ENCODE measurements at places on chromosomes 7 and 10.
A peak's percentile ranks its signal among the peaks of the same experiment; 100 is the strongest.

GRCh38 chr7:52863652-52864051, 171.8 kb upstream of the POM121L12 start:
- DNase-seq = no peak

- DNase-seq = no peak
Observed at GRCh38 chr7:27174874-27175625, 930 bp upstream of the HOXA10 start.

GRCh38 chr10:93220296-93221170, 146.8 kb downstream of the CYP26A1 start:
- DNase-seq = no peak

- DNase-seq = no peak
Observed at GRCh38 chr10:44804661-44805060, 106.5 kb upstream of the TMEM72 start.

DNA sequence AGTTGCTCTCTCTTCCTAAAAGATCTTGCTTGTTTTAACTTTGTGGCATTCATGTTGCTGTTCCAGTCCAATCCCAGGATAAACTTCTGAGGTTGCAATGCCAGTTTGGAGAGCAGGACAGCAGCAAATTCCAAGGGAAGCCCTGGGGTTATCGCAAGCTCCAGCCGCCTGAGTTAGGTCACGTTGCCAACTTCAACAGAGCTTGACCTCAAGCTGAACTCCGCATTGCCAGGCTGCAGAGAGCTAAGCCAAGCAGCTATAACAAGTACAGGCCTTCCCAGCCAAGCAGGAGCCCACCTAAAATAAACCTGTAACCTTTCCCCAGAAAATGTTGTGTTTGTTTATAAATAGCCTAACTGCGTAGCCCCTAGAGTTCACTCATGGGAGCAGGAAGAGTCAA, 138.9 kb upstream of the LYZL1 start:
- no peak for DNase-seq

- DNase-seq = no peak
Observed at GRCh38 chr7:48390388-48391327, 219.4 kb downstream of the ABCA13 start.

DNA sequence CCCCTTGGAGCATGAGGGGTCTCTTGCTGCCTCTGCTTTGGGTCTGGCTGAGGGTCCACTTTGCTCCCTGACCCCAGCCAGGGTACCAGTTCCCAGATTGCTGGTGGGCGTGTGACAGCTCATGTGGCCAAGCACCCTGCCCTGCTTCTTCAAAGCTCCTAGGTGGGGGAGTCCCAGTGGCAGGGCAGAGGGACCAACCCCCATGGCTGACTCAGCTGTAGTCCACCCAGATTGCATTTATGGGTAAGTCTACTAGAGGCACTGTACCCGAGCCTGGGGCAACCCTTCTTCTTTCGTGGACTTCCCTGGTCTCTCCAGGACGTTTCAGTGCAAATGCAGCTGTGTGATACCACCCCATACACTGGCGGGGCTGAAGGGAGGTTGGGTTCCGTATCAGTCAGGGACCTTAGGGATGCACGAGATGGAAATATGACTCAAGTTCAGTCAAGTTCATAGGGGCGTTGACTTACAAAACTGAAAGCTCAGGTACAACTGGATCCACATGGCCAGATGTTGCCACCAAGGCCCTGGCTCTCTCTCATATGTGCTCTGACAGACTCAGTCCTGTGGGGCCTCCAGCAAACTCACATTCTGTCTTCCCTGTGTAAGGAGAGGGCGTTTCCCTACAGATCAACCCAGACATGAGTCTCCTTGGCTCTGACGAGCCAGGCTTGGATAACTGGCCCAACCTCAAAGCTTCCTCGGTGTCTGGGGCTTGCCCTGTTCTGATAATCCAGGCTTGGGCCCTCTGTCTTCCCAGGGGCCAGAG, 13.6 kb downstream of the PTPRE start:
- DNase-seq = no peak

GRCh38 chr10:14438057-14438456, 107.3 kb upstream of the FRMD4A start:
- no peak for DNase-seq

- no peak for DNase-seq
Observed at GRCh38 chr7:7178081-7178480, 4.3 kb upstream of the C1GALT1 start.

DNA sequence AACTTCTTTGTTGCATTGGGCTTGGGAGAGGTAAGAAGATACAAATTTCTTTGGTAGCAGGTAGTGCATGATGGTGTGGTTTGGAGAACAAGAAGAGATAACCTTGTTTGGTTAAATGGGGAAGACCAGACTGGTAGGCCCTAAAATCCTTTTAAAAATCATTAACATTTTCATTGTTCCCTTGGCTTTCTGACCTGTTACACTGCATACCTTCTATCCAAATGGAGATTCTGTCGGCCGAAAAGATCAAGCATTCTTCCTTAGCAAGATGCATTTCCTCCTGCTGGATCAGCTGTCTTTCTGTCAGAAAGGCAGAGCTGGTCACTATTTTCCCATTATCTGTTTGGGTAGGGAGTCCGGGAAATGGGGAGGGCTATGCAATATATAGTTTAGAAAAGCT, 33.7 kb downstream of the AGK start:
- DNase-seq = no peak

DNA sequence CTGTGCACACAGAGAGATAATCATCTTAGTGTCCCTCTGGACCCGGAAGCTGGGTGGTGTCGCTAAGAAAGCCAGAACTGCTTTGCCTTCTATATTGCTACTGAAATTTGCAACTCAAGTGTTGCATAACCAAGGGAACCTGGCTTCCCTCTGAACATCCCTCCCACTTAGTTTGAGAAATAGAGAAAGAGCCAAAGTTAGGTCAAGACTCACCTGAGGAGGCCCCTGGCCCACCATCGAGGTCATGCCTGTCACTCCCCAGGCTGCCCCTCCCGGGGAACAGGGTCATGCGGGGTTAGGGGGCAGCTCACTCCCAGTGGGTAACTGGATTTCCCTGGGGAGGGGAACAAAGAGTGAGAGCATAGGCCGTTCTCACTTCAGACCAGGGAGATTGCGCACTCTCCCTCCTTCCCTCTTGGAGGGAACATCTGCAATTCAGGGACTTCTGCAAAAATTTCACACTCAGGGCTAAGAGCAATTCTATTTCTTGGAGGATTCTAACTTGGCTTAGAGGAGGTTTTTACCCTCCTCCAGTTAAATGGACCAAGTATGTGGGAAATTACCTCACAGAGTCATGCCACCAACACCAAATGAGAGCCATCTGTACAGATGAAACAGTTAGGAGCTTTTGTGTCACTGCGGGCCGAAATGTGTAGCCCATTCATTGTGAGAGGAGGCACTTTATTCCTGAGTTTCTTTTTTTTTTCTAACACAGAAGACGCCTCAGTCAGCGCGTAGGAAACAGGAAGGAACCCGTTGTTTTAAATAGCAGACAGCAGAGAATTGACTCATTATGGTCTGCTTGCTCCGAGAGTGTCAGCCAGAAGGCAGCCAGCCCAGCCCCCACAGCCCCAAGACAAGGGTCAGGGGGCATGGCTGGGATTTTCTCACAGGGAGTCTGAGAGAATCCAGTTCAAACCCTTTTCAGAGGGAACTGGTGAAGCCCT, 221.3 kb downstream of the ARHGAP12 start:
- DNase-seq = peak; percentile 50

GRCh38 chr10:110947061-110947595, 27.7 kb downstream of the SHOC2 start:
- no peak for DNase-seq

DNA sequence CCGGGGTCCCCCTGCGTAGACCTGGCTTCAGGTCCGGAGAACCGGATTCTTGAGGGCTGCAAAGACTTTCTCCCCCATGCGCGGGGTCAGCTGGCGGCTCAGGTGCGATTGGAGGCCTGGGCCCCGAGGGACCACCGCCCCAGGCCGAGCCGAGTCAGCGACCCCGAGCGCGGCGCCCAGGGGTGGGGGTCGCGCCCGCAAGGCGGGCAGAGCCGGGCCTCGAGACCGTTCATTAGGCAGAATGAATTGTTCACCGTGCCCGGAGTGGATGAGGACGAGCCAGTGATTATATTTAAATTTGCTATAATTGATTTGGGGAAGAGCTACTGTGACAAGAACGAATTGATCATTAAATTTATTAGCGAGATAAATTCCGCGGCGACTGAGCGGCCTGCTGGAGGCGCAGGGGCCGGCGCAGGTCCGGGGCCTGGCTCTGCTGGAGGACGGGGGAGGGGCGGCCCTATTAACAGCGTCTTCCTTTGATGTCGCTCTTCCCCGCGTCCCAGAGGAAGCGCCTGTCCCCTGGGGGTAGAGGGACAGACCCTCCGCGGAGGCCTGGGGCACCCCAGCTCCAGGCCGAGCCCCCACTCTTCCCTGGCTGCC, 7.5 kb downstream of the MNX1 start:
- DNase-seq = no peak

- DNase-seq = no peak
Observed at GRCh38 chr10:49512121-49512809, 26.7 kb downstream of the ERCC6 start.

DNA sequence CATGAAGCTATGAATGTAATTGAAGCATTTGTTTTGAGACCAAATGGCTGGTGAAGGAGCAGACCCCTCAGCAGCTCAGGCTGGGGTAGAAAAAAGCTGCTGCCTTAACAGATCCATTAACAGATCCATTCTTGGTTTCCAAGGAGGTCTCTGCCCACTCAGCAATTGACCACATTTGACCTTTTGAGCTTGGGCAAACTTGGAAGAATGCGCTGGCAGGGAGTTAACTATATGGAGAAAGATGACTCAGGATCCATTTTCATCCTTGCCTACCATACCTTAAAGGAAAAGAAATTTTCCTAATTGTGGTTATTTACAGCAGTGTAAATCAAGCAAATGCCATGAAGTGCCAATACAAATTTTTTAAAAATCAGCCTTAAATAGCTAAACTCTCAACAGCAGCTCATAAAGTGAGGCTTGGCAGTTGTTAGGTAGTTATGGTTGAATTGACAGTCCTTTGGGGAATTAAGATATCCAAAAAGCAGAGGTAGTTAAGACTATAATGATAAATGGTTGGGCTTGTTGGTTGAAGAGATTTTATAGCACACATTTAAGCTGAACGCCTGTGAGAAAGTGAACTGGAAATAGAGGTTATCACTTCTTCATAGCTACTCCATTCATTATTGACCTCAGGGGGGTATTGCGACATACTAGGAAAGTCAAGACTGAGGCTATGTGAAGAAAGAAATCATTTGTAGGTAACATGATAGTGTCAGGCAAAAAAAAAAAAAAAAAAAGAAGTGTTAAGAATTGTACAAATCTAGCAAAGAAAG, 83.9 kb downstream of the MKX start:
- DNase-seq = no peak

DNA sequence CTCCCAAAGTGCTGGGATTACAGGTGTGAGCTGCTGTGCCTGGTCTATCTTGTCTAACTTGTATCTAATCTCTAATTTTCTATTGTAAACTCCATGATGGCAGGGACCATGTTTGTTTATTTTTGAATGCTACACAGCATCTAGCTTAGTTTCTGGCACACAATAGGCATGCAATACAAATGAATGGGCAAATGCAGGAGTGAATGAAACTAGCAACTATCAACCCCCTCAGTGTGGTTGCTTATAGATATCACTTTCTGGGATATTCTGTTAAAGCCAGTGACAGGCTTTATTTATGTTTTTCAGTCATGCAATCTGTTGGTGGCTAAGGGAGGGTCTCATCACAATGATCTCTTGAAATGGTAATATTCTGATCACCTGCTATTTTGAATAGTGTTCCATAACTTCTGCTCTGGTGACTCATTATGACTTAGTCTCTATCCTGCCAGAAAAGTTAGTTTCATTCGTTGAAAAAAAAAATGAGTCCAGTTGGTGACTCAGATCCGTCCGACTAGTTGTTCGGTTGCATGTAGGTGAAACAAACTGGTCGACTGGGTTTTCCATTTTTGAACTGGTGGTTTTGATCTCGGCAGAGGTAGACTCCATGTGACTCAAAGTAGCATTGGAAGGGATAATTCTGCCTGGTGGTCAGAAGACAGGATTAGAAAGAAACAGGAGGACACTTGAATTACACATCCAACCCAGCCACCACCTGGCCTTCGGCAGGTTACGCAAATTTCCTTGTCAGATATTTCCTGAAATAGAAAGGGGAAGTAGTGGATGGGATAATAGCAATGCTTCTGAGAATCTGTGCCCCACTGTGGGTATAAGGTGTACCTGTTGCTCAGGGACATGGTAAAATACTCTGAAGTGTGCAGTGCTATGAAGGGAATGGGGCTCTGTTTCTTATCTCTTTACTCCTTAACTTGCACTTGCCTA, 76.8 kb downstream of the GATA3 start:
- DNase-seq = peak; percentile 39

- no peak for DNase-seq
Observed at GRCh38 chr7:47523401-47523800, 58.5 kb downstream of the TNS3 start.

GRCh38 chr10:14926061-14926470, 27.8 kb downstream of the DCLRE1C start:
- DNase-seq = no peak

DNA sequence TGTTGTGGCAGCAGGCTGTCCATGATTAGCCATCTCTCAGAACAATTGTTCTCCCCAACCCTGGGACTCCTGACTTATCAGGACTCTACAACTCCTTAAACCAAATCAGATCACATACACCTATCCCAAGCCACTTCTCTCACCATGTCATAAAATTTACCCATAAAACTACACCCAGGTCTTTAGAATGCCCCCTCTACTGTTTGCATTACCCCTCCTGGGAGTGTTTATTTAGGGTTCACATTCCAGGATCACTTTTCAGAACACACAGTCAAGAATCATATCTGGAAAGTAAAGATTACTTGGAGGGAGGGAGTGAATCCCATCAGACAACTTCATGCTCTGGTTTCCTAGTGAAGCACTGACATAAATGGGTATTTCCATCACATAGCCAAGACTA, 7.1 kb downstream of the ASAH2 start:
- no peak for DNase-seq

DNA sequence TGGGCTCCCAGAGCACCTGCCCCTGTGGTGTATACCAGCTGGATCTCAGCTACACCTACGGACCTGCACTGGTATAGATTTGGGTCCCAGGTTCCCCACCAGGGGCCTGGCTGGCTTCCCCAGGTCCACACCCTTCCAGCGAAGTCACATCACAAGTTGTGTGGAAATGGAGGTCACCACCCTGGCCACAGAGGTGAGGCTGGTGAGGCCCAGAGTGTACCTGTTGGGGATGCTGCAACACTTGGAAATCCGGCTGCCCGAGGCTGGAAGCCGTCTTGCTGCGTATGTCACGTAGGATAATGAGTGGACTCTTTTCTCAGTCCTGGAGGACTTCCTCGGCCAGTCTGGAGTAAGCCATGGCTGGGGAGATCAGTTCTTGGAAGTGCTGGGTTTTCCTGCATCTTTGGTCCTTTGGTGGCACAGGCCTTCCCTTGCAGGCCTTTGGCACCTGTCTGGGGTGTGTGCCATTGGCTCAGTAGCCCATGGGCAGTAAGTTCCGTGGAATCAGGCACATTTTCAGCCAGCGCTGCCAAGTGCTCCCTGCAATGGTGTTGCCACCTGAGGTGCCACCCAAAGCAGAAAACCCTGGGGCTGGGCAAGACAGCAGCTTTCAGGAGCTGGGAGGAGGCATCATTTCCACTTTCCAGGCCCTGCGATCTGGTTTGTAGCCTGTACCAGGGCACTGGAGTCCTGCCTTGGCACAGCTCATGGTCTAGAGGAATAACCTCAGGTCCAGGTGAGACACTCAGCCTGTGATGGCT, 97.9 kb downstream of the LHPP start:
- no peak for DNase-seq

GRCh38 chr7:81285142-81285871, 366.5 kb upstream of the SEMA3C start:
- no peak for DNase-seq
